ENCODE measurements at places on chromosomes 3 and 15.
A peak's percentile ranks its signal among the peaks of the same experiment; 100 is the strongest.

DNA sequence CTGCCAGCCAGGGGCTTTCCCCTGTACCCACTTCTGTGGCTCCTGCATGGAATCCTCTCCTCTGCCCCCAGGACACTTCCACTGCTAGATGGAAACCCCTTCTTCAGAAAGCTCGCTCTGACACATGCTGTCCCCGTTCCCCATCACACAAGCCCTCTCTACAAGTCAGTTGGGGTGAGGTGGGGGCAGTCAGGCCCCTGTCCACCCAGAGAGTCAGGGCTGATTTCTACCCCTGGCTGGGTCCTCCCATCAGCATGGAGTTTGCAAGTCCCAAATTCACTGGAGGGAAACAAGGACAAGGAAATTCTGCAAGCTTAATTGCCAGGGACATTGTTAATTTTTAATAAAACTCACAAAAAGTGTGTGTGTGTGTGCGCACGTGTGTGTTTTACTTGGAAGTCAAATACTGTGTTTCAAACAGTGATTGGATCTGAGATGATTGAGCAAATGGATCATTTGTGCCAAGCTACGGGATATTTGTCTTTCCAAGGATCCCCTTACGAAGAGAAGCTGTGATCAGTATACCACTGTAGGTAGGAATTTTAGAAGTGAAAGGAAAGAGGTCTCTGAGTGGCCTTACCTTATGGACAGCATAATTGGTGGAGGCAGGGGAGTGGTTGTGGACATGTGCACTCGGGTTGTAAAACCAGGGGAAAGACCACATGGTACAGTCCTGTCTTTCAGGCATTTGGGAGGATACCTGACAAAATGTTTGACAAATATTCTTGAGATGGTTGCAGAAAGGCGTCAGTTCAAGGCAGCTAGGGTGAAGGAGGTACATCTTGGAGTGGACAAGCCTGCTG, 1.5 kb upstream of the AMOTL2 start:
- no peak for DNase-seq

- DNase-seq: no peak
These were observed 48.7 kb upstream of the IREB2 start for GRCh38 chr15:78389322-78389721.

DNA sequence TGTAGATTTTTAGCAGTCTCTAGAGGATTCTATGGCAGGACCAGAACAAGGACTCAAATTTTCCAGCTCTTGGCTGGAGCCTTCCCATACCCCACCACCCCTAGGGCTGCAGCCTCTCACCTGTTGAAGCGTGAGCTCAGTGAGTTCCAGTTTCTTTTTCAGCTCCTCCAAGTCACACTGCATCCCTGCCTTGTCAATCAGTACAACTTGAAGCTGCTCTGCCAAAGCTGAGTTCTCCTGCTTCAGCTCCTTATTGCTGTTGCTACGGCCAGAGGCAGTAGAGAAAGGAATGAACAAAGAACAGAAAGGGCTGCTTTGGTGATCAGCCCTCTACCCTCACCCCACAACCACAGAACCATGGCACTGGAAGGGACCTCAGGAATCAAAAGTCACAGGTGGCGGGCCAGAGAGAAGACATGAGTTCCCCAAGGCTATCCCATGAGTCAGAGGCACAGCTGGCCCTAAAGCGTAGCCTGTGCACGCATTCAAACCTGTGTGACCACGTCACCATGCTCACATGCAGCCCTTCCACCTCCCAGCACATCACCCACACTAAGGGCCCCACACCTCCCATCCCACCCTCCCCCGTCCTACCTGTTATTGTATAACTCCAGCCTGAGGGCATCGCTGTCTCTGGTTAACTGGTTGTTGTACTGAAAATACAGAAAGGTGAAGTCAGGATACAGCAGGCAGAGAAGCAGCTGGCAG, 83.3 kb upstream of the C2CD4B start:
- DNase-seq: no peak

DNA sequence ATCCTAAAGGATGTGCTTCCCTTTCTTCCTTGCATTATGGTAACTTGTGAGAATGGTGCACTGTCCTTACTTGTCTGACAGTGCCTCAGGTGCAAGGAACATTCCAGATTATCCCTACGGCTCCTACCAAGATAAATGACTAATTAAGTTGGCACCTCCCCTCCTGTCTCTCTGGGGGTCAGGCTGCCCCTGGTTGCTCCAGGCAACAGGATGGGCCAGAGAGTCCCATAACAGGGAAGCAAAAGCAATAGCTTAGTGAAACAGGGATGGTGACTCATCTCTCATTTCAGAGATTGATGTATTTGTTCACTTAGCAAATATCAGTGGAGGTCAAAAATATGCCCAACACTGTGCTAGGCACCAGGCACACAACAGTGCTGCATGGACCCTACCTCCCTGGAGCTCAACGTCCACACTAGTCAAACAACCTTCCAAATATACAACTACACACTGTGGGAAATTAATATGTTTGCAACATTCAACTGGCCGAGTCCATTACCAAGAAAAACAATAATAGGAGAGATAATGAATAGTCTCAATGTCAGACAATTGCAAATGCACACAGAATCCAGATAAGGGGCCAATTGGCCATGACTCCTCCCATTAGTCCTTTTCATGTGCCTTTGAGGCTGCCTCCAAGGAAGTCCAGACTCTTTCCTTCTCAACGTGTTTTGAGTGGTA, 249.0 kb downstream of the TLE3 start:
- no peak for DNase-seq

DNA sequence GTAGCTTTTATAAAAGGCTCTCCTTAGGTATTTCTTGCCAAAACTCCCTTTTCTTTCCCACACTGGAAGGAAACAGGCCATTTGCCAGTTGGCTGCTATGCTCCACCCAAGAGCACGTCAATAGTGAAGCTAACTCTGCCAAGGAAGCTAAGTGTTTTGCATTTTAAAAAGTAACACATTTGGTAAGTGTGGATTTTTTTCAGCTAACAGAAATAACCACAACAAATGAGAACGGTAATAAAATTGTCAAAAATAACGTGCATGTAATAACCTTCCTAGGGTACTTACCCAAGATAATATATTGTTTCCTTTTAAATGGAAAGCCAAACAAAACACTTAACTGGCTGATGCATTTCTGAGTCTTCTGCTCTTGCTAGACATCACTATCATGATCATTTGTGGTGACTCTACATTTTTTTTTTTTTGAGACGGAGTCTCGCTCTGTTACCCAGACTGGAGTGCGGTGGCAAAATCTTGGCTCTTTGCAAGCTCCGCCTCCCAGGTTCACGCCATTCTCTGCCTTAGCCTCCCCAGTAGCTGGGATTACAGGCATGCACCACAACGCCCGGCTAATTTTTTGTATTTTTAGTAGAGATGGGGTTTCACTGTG, 4.6 kb downstream of the DPP8 start:
- DNase-seq: no peak

DNA sequence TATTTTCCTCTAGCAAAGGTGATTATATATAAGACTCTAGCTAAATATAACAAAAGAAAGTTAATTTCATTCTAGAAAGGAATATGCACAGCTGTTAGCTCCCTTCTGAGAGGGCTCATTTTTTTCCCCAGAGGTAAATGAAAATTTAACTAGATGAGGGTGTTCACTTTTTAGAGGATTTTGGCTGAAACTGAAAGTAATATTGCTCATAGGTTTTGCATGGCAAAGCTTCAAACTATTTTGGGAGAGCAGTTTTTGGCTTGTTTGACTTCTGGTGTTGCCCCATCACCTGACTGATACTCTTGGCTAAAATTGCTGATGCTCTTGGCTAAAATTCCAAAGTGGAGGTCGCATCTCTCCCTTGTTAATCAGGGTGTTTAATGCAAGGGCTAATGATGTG, 311.9 kb downstream of the EDEM1 start:
- no peak for DNase-seq

DNA sequence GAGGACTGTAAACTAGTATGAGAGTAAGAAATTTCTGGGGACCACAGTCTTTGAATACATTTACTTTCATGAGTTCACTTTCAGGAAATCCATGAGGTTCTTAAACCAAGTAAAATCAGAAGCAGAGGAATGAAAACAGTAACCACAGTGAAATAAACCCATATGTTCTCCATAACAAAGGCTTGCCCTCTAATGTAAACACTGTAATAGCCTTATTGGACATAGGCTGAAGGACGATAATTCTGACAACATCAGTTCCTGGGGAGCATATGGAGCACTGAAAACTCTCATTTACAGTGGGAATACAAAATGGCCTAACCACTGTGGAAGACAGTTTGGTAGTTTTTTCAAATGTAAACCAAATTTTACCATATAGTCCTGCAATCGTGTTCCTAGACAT, 965.8 kb downstream of the NSUN3 start:
- DNase-seq: no peak

GRCh38 chr3:179613807-179614206, 9.2 kb downstream of the NDUFB5 start:
- DNase-seq: no peak

GRCh38 chr3:133895208-133896001, at the start of gene RAB6B:
RAB6B (minus strand) TSS chr3:133895882; CDS start chr3:133895466, 416 bp downstream.
- DNase-seq: no peak

DNA sequence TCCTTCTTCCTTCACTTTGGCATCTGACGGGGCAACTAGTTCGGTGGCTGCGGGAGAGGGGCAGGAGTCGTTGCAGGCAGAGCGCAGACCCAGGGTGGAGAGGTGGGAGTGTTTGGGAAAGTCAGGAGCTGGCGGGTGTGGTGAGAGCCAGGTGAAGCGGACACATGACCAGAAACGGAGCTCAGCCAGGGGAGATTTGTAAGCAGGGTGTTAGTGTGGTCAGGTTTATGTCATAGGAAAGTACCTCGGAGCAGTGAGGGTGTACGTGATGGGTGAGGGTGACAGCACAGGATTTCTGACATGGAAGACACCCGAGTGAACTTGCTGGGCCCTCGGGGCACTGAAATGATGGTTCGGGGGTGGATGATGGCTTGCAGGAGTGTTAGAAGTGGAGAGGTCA, 247.4 kb upstream of the TPM1 start:
- DNase-seq: no peak

DNA sequence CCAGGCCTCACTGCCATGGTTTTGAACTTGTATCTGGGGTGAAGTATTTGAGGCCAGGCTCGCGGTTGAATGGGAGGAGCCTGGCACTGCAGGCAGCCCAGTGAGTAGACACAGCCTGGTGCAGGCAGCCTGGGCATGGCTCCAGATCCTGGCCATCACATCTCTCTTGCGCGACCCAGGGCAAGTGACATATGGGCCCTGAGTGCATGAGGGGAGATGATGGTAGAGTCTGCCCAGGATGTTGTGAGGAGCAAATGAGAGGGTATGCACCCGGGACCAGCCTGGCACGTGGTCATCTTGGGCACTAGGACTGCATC, 103.5 kb downstream of the TBC1D2B start:
- DNase-seq: no peak

GRCh38 chr3:142888099-142888480, 793 bp downstream of the PCOLCE2 start:
- DNase-seq: no peak

DNA sequence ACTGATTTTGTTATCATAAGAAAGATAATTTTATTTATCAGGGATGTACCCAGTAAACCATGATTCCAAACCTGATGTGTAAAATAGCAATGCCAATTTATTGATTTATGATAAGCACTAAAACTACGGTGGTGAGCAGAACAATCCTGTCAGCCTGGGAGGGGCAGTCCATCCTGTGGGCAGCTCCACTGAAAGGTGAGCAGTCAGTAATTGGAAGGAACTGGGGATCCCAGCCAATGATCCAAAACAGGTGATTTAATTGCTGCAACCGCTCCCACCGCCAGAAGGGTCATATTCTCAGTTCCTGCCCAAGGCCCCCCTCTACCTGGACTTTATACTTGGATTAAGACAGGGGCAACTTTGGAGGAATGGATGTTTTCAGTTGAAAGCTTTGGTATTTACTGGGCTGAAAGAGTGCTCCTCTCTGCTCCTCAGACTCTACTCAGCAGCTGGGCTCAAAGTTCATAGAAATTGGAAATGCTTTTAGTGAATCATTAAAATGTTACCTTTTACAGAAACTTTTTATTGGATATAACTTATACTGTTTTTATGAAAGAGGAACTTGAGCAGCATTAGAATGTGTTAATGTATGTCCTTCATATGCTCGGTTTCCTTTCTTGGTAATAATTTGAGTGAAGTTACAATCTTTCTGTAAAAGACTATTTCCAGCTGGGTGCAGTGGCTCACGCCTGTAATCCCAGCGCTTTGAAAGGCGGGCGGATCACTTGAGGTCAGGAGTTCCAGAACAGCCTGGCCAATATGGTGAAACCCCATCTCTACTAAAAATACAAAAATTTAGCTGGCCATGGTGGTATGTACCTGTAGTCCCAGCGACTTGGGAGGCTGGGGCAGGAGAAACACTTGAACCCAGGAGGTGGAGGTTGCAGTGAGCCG, 198.6 kb upstream of the IL12A start:
- no peak for DNase-seq

GRCh38 chr15:36126194-36126593, 453.2 kb upstream of the CDIN1 start:
- DNase-seq: no peak

DNA sequence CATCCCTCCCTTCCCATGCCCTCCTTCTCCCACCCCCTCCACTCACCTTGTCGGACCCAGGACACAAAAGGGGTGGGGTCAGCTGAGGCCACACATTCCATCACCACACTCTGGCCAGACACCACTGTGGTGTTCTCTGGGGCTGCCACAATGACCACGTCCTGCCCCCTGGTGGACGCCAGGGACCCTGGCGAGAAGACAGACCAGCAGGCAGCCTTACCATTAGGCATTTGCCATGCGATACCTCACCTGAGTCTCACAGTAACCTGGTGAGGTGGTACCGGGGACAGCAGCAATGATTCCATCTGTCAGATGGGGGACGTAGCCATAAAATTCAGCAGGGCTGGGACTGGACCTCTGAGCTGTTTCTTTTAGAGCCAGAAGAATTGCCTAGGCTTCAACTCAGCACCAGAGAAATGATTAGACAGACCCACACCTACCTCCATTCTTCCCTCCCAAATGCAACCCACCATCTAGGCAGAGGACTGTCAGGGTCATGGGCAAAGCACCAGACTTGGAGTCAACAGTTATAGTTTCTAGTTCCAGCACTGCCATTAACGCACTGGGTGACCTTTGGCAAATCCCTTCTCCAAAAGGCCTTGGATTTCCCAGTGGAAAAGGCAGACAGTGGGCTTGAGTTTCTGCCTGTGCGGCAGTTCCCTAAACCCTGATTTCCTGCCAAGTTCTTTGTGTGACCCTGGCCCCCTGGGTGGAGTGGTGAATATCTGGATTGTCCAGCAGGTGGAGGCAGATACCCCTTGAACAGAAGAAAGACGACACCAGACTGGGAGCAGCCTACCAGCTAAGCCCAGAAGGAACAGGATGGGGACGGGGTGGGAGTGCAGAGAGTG, 21.8 kb downstream of the IGDCC4 start:
- peak; percentile 21 for DNase-seq

GRCh38 chr15:90583471-90584252, 53.9 kb downstream of the CRTC3 start:
- DNase-seq: no peak

GRCh38 chr3:151314137-151314536, 2.5 kb downstream of the GPR87 start:
- no peak for DNase-seq

DNA sequence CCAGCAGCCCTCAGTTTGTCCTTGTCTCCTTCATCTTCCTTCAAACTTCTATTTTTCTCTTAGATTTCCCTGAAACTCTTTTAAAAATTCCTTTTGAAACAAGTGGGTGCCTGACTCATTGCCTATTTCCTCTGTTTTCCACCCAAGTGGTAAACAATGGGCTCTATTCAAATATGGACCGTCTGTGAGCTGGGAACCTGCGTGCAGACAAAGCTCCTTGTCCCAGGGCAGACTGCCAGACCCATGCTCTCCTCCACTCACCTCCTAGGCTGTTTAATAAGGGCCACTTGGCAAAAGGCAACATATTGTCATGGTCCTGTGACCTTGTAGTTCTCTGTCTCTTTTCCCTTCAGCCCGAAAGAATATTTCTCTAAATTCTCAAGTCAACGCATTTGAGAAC, 332.7 kb upstream of the THBS1 start:
- no peak for DNase-seq

Measured in CD14-positive monocyte (primary cell).